ENCODE measurements at places on chromosomes 12 and 14.

DNA sequence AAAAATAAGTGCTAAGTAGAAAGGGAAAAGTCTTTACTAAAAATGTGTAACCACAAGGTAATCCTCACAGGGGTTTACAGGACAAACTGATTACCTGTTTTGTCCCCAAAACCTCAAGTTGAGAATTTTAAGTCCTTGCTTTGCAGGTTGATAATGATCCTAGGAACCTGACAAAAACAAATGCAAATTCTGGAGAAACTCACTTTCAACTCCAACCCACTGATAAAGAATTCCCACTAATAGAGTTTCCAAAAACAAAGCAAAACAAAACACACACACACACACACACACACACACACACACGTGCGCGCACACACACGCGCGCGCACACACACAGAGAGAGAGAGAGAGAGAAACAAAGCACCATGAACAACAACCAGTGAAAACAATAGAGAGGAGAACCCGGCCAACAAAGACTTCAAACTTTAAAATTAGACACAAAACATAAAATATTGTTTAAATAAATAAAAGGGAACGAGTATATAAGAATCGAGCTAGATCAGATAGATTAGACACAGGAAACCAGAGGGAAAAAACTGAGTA lies 187.0 kb upstream of the FOXN3 start:
- no peak for DNase-seq

- DNase-seq, result no peak
These were observed 113.0 kb upstream of the RAP1B start for GRCh38 chr12:68497702-68498101.

DNA sequence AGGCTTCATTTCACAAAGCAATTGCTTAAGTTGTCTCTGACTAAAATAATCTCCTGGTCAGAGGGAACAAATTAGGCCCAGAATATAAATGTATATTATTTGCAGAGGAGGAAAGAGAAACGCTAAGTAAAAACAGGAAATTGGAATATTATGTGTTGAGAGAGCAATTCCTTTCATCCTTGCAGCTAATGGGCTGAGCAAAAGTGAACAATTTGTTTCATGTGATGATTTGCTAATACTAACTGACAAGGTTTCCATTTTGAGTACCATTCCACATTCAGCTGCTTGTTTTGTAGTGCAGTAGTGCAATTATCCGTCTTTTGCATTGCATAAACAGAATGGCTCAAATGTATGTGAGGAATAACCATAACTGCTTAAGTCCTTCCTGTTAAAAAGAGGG lies 103.2 kb downstream of the TPH2 start:
- DNase-seq, result no peak

DNA sequence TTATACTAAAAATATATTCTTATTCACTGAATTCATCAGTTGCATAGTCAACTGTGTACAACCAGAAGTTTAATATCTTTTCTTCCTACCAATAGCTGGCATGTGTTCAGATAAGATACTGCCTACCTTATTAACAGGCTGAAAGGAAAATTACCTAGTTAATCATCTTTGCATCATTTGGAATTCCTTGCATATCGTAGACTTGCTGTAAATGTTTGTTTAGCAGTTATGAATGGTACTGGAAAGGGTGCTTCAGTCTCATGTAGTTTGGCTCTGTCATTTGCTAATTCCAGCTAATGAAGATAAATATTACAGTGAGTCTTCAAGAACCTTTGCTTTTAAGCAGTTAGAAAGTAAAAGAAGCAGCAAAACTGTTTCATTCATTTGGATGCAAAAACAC lies 84.4 kb downstream of the PPHLN1 start:
- DNase-seq, result no peak

DNA sequence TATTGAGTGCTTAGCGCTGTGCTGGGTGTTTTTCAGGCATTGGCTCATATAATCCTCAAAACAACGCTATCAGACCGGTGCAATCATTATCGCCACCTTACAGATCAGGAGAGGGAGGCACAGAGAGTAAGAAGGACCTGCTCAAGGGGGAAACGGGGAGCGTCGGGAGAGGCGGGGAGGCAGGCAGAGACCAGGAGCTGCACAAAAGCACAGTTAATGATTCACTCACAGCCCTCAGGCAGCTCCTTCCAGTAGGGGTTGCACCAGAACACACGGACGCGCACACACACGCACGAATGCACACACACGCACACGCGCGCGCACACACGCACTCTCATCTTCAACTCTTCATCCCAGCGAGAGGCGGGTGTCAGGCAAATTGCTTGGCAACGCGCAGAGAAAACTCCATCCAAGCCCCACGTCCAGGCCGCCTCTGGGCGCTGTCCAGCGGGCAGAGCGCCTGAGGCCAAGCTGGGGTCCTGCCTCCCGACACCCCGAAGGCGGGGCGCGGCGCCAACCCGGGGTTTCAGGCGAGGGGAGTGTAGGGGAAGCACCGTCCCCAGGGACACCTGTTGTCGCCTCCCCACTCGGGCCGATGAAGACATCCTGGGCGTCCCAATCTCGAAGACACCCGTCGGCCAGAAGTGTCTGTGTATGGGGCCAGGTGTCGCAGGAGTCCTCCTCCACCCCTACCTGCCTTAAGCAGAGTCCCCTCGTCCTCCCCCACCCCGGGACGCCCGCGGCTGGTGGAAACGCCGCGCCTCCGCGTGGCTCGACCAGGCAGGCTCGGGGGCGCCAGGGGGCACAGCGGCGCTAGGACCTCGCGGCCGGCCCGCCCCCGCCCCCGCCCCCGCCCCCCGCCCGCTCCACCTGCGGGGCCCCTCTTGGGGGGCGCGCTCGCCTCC lies 35.5 kb upstream of the STON2 start:
- peak; percentile 5 for DNase-seq

GRCh38 chr12:29241821-29242591 lies 92.9 kb downstream of the FAR2 start:
- peak; percentile 73 for DNase-seq

DNA sequence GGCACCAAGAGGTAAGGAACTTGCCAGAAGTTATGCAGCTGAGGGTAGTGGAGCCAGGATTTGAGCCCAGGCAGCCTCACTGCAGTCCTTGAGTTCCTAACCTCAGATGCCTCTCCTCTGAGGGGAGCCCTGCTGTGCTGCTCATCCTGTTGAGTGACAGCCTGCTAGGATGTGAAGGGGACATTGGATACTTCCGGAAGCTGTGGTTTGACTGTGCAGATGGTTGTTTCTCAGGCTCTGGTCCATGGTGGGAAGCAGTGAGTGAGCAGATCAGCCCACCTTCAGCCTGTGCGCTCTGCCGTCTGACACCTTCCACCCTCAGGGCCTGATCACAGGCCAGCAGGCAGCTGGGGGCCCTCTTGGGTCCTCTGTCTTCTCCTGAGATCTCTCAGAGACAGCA lies 253.2 kb downstream of the CACNA1C start:
- DNase-seq, result no peak

DNA sequence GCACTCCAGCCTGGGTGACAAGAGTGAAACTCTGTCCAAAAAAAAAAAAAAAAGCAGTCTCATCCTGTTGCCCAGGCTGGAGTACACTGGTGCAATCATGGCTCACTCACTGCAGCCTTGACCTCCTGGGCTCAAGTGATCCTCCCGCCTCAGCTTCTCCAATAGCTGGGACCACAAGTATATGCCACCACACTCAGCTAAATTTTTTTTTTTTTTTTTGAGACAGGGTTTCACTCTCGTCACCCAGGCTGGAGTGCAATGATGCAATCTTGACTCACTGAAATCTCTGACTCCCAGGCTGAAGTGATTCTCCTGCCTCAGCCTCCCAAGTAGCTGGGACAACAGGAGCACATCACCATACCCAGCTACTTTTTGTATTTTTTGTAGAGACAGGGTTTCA lies 5.2 kb upstream of the CNPY2 start:
- DNase-seq, result no peak

- no peak for DNase-seq
These were observed 134.1 kb downstream of the GPHN start for GRCh38 chr14:66641861-66642635.

GRCh38 chr12:90366286-90366685 lies 588.7 kb downstream of the CCER1 start:
- DNase-seq, result no peak

- DNase-seq, result no peak
These were observed 363.5 kb downstream of the TMEM121 start for GRCh38 chr14:105889666-105890473.

- no peak for DNase-seq
These were observed 6.2 kb upstream of the SLC41A2 start for GRCh38 chr12:104964167-104964855.

DNA sequence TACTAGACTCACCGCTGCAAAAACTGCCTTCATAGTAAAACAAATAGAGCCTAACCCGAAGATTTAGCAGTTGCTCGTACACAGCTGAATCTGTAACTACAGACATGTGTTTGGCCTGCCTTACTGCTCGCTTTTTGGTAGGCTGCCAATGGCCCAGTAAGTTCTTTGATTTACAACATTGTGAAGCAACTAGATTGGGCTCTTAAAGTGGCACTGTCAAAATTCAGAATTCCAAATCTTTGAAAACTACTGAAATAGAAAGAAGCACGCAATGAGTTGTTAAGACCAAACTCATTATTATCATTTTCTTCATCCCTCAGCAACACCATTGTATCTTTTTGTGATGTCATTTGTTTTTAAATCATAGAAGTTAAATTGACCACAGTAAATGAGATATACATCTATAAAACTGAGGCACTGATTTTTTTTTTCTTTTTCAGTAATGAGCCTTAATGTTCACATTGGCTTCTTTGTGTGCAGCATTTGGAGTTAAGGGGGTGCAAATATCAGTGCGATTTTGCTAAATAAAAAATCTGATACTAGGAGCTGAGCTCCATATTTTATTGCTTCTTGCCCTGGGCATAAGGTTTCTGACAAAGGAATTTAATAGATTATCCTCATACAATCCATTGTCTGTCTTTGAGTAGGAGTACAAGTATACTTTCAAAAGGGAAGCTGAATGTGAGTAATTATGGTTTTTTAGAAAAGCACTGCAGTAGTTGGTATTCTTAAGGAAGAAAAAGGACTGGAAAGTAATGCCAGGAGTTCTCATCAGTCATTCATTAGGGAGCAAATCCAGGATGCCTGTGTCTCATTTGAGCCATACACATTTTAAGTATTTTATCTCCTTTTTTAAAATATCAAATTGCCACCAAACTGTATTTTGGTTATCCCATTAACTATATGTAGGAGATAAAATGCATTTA lies 138.5 kb downstream of the KICS2 start:
- no peak for DNase-seq

GRCh38 chr12:50633955-50634354 lies 129.2 kb downstream of the DIP2B start:
- DNase-seq, result no peak

GRCh38 chr14:105152794-105153241 lies 15.8 kb downstream of the JAG2 start:
- DNase-seq, result no peak

- no peak for DNase-seq
These were observed 139.7 kb downstream of the KCNH5 start for GRCh38 chr14:62905566-62905965.

- DNase-seq, result no peak
These were observed 32.9 kb upstream of the SYCP3 start for GRCh38 chr12:101772012-101772775.

DNA sequence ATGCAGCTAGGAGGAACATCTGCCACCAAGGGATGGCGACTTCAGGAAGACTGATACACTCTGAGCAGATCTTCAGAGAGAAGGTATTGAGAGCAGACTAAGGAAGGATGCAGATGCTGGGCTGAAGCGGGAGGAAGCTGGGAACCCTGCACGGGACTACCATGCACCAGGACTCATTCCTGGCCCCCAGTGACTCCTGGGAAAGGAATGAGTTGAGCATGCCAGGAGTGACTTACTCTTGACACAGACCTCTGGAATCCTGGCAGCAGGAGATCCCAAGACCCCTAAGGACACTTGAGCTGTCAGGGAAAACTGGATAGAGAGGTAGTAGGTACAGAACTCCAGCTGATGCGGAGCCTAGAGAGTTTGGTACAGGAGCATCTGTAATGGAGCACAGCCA lies 336.1 kb downstream of the RPS29 start:
- DNase-seq, result no peak

DNA sequence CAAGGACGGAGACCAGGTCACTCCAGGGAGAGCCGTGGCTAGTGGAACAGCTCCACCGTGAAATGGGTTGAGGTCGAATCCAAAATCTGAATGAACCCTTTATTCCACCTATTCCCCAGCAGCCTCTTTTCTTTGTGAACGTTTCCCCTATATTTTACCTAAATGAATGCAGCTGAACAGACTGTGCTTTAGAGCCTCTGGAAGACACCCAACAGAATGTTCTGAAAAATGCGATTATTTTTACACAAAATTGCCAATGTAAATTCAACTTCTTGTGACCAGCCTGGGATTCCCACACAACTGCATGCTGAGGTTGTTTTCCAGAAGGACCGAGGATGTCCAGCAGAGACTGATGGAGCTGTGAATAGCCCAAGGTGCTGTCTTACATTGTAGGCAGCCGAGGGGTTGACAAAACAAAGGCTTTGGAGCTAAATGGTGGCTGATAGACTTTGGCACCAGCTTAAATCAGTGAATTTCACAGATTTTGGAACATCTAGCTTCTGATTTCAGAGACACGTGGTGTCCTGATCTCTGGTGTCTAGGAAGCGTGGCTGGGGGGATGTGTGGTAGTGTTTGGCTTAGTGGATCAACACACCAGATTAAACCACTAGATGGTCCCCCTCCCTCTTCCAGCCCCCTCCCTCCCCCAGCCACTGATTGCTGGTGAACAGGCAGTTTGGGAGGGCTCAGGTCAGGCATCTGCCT lies 150.4 kb downstream of the ZNF664 start:
- no peak for DNase-seq

- DNase-seq, result no peak
These were observed 602.1 kb upstream of the TMEM132C start for GRCh38 chr12:127664901-127665300.

- no peak for DNase-seq
These were observed 268 bp downstream of the NDUFB1 start for GRCh38 chr14:92121207-92121669.

DNA sequence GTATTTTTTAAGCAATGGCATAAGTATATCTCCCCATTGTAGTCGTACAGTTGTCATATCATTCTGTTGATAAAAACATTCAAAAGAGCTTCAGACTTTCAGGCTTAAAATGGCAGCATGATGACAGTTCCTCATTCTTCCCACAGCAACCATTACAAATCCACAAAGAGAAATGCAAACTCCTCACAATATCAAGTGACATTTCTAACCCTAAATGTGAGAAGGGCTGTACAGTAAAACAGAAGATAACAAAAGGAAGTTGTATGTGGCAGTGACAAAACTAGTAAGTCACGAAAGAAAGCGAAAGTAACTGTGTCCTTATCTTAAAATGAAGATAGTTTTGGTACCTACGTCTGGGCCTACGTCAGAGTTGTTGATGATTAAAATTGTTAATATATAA lies 46.7 kb downstream of the GXYLT1 start:
- DNase-seq, result peak; percentile 17

- no peak for DNase-seq
These were observed 333.6 kb downstream of the ADGRD1 start for GRCh38 chr12:131287015-131287937.
